ENCODE measurements at places on chromosomes 16 and 17.
A peak's percentile ranks its signal among the peaks of the same experiment; 100 is the strongest.

DNA sequence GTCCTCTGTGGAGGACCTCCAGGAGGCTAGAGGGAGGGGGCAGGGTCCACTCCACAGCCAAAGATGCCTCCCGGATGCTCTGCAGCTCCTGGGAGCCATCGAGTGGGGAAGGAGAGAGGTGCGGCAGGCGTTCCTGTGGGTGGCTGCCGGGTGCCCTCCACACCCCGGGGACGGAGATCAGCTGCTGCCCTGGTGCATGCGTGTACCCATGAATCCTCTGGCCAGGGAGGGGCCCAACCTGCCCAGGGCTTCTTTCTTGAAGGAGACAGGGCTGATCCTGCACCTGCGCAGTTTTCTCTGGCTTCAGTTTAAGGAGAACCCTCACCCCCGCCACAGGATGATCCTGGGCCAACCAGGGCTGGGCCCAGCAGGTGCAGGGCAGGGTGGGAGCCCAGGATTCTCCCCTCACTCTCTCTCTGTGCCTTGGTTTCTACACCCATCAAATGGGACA is 33.5 kb upstream of the DOC2B start:
- DNase-seq: no peak

DNA sequence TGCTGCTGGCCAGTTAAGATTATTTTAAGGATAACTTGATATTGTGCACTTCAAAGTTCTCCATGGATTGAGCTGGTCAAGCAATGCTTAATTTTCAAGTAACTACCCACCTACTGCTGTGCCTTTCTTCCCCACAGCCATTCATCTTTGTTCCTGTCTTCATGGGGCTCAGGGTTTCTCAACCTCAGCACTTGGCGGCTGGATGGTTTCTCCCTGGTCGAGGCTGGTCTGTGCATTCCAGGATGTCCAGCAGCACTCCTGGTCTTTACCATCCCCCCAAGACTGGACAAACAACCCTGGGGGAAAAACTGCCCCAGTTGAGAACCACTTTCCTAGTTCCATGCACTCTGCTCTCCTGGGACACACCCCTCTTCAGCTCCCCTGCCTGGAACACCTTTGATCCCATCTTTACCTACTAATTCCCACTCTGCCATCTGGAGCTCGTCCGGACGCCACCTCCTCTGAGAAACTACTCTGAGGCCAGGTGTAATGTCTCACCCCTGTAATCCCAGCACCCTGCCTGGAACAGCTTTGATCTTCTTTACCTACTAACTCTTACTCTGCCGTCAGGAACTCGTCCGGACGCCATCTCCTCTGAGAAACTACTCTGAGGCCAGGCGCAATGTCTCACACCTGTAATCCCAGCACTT is 81.5 kb downstream of the NXN start:
- DNase-seq: no peak

DNA sequence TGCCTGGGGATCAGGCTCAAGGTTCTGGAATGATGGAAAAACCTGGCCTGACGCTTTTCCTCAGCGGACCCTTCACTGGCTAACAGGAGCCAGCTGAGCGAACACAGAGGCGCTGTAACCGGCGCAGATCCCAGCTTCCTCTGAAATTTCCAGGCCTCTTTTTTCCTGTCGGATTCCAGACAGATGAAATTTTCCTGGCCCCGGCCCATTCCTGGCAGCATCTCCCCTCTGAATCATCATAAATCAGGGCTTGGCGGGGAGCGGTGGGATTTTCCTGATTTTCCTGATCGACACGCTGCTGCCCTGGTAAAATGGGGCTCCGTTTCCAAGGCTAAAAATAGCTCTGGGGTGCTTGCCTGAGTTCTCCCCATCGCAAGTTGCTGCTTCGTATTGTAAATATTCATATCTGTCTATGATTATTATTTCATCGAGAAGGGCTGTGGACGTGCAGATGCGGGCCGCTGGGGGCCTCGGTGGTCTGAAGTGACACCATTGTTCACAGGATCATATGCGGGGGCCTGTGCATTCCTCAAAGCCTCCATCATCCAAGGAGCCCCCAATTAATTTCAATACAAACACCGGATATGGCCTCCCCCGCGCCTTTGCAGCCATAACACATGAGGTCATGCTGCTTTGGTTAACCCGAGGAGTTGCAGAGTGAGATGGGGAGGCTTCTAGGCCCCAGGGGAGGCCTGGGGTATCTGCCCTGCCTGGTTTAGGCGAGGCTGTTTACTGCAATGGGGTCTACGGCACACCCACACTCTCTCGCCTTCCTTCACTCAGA is 45.8 kb upstream of the ETV4 start:
- peak; percentile 80 for DNase-seq

GRCh38 chr16:55495616-55496289 is 13.1 kb upstream of the LPCAT2 start:
- peak; percentile 37 for DNase-seq

DNA sequence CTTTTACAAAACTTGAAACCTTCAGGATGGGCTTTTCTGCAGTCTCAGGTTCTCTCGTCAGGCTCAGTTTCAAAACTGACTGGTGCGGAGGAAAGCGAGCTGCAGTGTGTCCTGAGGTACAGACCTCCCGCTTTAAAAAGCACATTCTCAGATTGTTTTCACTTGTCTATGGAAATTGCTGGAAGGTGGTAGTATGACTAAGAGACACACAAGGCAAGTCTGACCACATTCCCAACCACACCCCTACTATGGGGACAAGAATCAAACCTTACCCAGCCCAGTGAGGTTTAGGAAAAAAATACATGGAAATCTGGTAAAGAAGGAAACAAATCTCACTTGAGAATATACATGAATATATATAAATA is 18.2 kb downstream of the SRP68 start:
- DNase-seq: peak; percentile 93

DNA sequence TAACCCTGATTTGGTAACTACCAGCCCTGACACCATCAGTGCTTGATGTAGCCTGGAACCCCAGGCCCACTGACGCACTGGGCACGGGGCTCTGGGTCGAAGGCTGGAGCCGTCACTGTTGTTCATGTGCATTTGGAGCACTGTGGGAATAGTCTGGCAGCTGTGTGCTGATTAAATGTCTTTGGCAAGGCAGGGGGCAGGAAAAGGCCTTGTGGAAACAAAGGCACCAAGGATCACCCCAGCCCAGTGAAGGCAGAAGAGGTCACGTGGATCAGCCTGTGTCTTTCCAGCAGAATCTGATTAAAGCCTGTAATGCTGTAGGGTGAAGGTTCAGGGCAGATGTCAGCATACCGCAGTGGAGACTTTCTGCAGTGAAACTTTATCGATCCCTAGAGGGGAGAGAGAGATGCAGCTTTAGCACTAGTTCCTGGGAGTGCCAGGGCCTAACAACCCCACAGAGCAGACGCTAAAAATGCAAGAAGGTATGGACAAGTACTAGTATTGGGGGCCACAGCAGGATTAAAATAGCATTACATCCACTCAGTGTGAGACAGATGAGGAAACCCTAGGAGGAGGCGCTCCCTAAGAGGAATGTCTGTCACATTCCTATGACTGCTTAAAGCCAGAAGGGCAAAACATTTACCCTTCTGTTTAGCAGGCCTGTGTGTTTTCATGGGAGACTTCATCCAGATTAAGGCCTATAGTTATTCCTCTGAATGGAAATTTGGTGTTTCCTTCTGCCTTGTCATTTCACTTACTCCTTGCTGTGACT is 9.7 kb downstream of the ZNHIT3 start:
- no peak for DNase-seq

DNA sequence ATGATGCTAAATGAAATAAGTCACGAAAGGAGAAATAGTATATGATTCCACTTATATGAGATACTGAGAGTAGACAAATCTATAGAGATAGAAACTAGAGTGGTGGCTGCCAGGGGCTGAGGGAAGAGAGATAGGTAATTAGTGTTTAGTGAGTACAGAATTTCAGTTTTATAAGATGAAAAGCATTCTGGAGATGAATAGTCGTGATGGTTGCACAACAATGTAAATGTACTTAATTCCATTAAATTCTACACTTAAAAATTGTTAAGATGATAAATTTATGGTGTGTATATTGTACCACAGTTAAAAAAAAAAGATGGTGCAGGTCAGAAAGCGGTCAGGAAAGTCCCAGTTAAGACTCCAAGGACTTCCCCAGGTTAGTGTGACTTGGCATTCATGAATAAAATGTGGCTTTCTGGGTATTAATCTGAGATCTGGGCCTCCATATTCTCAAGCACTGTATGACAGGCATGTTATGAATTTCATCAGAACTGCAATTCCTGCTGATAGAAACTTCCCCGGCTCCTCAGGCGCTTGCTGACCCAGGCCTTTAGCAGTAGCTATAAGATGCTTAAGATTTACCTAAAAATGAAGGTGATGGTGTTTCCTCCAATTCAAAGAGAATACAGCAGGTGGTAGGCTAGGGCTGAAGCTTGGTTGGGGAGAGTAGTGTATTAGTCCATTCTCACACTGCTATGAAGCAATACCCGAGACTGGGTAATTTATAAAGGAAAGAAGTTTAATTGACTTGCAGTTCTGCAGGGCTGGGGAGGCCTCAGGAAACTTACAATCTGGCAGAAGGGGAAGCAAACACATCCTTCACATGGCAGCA is 115.3 kb upstream of the SOX9 start:
- no peak for DNase-seq

- no peak for DNase-seq
Measured at GRCh38 chr17:3894911-3895343, 2.1 kb upstream of the CAMKK1 start.

- DNase-seq: no peak
Measured at GRCh38 chr16:15887283-15887682, 1.1 kb downstream of the CEP20 start.

DNA sequence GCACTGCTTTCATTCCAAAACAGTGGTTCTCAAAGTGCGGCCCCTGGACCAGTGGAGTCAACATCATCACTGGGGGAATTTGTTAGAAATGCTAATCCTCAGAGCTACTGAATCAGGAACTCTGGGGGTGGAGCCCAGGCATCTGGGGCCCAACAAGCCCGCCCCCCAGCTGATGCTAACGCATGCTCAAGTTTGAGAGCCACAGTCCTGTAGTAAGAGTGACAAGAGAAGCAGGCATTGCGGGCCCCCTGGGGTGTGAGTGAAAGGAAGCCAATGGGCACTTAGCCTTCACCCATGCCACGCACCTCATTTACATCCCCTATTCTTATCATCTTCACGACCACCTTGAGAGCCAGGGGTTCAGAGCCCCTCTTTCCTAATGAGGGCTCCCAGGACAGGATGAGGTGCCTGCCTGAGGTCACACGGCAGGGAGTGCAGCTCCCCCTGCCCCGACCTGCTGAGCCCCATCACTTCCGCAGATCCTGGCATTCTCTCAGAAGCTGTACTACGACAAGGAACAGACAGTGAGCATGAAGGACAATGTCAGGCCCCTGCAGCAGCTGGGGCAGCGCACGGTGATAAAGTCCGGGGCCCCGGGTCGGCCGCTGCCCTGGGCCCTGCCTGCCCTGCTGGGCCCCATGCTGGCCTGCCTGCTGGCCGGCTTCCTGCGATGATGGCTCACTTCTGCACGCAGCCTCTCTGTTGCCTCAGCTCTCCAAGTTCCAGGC is 9.1 kb downstream of the CA4 start:
- DNase-seq: no peak

DNA sequence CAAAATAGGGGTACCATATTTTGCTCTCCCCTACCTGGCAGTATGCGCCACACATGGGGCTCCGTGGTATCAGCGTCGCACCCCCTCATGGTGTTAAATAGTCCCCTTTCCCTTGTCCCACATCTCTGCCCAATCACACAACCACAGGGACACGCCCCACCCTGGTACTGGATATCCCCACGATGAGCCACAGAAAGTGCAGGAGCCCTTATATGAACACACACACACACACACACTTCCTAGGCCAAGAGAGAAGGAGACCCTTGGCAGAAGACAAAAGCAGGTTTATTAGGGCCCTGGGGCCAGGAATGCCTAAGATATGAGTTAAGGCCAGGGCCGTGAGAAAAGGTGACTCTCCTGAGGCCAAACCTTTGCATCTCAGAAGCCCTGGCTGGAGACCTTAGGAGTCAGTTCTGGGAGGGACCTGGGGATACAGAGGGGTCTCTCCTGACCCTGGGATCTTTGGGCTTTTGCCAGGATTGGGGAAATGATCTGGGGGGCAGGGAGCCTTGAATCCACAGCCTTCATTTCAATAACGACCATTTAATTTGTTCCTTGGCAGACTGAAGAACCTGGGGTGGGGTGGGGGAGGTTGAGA is 11.6 kb downstream of the COPZ2 start:
- no peak for DNase-seq
